ENCODE measurements at places on chromosomes 6 and 20. TPM values are rescaled to one million over a fixed set of nuclear protein-coding genes. Genes with fewer than 3 reads are reported as not detected.

Gene PSORS1C2
- total RNA-seq: not detected

Gene NKAIN2
- not detected for total RNA-seq

Gene WFDC5
- total RNA-seq: not detected

Gene PTPRT
- total RNA-seq: not detected

Gene ADISSP
- 244 TPM for total RNA-seq

Gene PPP1R3D
- total RNA-seq: 5.6 TPM

Gene FNDC1
- total RNA-seq: not detected

Gene RAET1L
- total RNA-seq: 1.1 TPM

Gene SLC13A3
- total RNA-seq: not detected

Gene B3GALT4
- 8.4 TPM for total RNA-seq

Gene GSTA3
- total RNA-seq: not detected

Gene AHCY
- total RNA-seq: 267 TPM

Gene RAB32
- 29.8 TPM for total RNA-seq

Gene FOXO3
- total RNA-seq: 12.8 TPM

Gene FAM83C
- not detected for total RNA-seq

Gene TFAP2A
- total RNA-seq: 29.4 TPM

Gene LTA
- not detected for total RNA-seq

Gene ATP6V1G2
- total RNA-seq: 1.1 TPM

All from PC-3 (cell line).